ENCODE measurements at places on chromosomes 7 and 10.
A peak's percentile ranks its signal among the peaks of the same experiment; 100 is the strongest.

GRCh38 chr10:110687400-110687799 is 43.3 kb downstream of the RBM20 start:
- DNase-seq, result no peak

GRCh38 chr7:101628522-101628921 is 574 bp downstream of the MYL10 start:
- DNase-seq, result peak; percentile 41

- DNase-seq, result no peak
Observed at GRCh38 chr10:22319980-22320558, 830 bp upstream of the BMI1 start.

- DNase-seq, result no peak
Observed at GRCh38 chr7:139871331-139871730, 42.3 kb downstream of the TBXAS1 start.

DNA sequence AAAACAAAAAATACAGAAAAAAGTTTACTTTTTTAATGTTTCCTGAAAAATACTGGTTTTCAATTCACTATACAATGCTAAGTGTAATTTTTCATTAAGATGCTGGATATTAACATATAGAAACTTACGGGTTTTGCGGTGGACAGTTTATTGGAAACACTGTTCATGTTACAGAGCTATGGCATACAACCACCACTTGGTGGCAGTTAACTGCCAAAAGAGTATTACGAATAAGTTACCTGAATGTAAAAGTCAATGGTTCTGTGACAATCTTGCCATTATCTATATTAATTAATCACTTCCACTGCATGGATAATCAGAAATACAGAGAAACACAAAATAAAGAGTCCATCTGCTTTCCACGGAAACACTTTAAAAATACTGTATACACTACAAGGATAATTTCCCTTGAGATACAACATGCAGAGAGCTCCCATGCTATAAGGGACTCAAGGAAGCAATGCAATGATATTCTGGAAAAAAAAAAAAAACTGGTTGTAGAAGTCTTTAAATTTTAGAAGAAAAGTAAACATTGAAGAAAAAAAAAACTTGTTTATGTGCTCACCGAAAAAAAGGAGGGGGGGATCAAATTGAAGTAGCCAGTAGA is 97.0 kb downstream of the TPK1 start:
- peak; percentile 15 for DNase-seq

DNA sequence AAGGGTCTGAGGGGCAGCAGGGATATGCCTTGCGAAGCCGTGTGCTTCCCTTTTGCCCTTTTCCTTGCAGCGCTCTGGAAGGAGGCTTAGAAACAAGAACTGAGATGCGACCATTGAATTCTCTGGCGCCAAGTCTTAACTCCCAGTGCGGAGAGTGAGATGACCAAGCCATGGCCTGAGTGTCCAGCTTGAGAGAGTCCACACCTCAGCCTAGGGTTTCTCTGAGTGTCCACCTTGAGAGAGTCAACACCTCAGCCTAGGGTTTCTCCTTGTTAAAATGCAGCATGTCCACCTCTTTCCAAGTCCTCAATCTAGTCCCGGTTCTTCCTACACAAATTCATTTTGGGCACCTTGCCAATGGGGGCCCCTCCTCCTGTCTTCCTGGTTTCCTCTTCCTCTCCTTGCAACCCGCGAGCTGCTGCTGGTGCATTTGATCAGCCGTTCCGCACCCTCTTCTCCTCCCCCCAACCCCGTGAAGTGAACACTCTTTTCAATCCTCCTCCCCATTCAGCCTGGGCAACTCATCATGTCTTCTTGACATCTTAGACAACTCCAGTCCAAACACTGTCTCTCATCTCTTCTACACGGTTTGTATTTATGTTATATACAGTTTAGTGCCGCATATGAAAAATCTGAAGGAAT is 178.2 kb upstream of the PITRM1 start:
- DNase-seq, result no peak

DNA sequence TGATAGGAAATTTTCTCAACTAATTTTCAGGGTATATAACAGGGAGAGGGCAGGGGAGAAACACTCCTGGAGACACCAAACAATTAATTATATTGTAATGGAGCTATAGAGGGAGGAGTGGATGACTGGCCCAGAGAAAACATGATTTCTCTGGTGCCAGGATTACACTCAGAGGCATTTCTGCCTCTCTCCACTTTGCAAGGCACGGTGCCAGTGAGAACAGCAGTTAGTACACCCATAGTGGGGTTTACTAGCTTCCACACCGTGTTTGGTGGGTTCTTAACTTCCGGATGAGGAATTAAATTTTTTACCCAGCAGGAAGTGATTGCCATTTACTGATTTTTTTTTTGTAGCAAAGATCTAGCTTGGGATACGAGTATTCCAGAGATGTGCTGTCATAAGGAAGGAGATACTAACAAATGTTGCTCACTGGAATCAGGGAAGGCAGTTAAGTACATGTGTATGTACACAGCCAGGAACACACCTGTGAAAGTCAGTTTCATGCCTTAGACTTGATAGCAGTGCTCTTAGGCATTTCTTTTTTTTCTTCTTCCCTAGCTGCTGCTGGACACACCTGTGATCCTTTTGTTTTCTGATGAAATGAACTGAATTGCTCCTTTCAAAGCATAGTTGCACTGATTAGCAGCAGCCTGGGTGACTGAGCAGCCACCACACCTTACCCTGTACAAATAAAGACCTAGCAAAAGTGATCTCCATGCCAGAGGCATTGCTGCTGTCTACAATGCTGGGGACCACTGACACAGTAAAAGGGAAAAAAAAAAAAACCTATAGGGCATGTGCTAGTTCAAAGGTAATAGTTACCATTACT is 58.1 kb downstream of the POLL start:
- no peak for DNase-seq

- no peak for DNase-seq
Observed at GRCh38 chr7:119640326-119640725, 632.6 kb upstream of the KCND2 start.

DNA sequence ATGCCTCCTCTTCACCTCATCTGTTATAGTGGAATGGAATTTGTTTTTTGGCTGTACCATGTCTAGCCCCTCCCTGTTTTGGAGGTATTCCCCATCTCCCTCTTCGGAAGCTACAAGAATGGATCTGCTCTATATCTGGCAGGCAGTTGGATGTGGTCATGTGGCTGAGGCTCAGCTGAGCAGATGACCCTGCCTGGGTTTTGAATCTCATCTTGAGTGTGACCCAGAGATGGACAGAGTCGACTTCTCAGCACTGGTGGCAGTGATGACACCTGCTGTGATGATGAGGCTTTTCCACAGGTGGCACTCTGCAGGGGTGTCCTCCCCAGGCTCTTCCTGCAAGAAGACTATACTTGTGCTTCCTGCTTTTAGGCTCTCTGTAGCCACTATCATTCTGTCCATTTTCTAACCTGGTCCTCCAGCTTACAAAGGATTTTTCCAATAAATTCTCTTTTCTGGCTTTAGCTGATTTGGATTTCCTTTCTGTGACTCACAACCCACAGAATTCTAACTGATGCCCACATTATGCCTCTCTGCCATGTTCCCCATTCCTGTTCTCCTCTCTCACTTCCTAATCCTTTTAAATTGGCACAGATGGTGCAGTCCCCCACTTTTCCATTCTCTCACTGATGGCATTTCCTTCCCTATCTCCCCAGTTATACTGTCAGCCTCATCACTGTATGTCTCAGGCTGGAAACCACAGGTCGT is 7.5 kb upstream of the ARHGAP22 start:
- DNase-seq, result no peak

DNA sequence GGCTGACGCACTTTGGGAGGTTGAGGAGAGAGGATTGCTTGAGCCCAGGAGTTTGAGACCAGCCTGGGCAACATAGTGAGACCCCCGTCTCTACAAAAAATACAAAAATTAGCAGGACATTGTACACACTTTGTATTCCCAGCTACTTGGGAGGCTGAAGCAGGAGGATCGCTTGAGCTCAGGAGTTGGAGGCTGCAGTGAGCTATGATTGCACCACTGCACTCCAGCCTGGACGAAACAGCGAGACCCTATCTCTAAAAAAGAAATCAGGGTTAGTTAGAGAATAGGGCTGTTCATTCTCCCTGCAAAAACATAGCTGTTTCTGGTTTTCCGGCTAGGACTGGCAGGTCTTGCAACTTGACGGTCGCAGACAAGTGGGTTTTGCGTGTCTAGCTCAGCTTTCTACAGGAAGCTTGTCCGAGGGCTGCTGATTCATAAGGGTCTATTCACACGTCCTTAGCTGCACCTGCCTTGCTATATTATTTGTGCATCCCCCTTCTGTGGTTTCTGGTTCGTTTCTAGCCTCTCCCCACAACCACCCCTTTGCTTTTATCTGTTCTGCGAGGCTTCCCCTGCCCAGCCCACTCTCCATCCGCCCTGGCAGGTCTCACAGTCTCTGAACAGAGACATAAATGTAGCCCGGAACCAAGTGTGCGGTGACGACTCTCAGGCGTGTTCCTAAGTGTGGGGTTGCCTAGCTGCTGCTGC is 10.7 kb downstream of the AMZ1 start:
- no peak for DNase-seq

DNA sequence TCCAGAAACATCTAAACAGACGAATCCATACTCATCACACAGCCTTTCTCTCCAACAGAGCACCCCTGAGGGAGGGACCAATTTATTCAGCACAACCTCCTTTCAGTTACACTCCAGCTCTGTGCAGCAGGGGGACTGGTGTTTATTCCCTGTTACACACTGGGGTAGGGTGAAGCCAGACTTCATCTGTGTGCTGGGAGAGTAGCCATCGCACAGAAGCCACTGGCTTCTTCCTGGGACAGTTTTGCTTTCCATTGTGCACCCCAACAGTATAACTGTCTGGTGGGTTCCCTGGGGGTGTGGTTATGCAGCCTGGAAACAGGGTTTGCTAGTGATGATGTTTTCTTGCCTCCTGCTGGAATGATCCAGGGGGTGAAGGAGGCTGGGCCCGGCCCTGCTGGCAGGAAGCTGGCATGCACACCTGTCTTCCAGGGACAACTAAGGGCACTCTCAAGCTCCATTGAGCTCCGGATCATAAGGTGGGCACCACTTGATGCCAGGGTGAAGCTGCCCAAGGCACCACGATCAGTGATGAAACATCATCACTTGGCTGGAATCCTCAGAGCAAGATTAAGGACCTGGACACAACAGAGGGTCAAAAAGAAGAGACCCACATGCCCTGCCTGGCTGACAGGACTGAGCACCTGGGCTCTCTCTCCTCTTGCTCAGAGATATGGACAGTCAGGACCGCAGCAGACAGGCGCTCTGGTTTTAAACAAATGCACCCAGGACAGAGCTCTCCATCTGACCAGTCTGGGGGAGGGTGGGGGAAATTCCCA is 293.2 kb downstream of the GRID1 start:
- peak; percentile 43 for DNase-seq
